ENCODE measurements at places on chromosomes 3 and 15.

- peak; percentile 7 for DNase-seq
Observed at GRCh38 chr15:92158426-92158825, 235.3 kb upstream of the ST8SIA2 start.

DNA sequence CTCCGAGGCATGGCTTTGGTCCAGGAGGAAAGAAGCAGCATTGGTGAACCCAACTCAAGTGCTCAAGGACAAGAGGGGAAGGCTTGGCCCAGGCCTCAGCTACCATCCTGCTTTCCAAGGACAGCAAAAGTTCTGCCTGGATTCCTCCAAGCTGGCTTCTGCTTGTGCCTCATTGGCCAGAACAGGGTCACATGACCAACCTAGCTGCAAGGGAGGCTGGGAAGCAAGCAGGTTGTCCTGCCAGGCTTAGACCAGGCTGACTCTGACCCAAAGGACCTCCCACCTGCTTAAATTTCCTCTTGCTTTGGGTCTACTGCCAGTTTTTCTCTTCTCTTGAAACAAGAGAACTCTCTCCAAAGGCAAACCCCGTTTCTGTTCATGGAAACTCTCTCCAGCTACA is 70.7 kb downstream of the RPN1 start:
- DNase-seq, result no peak

GRCh38 chr3:110533089-110533488 is 538.5 kb upstream of the NECTIN3 start:
- DNase-seq, result no peak

- DNase-seq, result peak; percentile 45
Observed at GRCh38 chr15:64883997-64884511, 27.6 kb upstream of the ANKDD1A start.

- no peak for DNase-seq
Observed at GRCh38 chr3:122985539-122985938, 42.0 kb downstream of the SEMA5B start.

- no peak for DNase-seq
Observed at GRCh38 chr3:114452256-114452655, 158.4 kb downstream of the TIGIT start.

DNA sequence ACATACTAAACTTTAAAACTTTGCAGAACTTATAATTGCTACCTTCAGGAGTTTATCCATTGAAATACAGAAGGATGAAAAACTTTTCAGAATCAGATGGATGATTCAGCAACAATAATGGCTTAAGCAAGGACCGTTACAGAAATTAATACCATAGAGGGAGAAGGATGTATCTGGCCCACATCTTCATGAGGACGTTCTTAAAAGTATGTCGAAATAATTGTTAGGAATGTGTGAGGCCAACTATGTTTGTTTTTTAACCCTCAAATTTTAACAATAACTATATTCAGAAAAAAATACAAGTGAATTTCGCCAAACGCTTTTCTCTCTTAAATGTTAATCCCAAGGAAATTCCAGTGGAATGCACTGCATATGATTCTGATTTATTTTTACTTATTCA is 105.2 kb upstream of the EPHA3 start:
- DNase-seq, result no peak

DNA sequence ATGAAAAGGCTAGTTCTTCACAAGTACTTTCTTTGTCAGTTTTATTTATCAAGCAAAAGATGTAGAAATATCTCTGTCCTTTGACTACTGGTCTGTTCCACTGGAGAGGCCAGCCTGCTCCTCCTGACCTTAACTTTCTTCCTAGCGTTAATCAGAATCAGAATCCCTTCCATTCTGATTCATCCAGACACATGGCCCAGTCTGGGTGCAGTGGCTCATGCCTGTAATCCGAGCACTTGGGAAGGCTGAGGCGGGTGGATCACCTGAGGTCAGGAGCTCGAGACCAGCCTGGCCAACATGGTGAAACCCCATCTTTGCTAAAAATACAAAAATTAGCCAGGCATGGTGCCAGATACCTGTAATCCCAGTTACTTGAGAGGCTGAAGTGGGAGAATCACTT is 32.0 kb upstream of the MANF start:
- no peak for DNase-seq

- DNase-seq, result no peak
Observed at GRCh38 chr3:36688815-36689214, 75.5 kb downstream of the DCLK3 start.

DNA sequence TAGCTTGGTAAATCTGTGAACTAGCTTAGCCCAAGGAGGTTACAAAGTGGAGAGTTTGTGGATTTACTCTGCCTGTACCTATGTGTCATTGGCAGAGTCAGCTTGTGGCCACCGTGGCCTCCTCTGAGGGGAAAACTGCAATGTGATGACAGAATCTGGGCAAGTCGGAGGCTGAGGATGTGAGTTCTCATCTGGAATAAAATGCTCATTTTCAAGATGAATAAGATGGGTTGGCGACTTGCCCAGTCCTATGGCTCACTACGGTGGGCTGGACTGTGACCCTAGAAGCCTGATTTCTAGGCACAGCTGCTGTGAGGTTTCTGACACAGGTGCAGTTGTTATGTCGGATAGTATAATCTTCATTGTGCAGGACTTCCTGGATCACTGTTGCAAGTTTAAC is 83.7 kb downstream of the ETV5 start:
- no peak for DNase-seq
